Fibroblast of skin of scalp (primary cell): ENCODE measurements at places on chromosomes 3 and 15.

- no peak for DNase-seq
Observed at GRCh38 chr15:81194723-81195122, 2.0 kb upstream of the IL16 start.

GRCh38 chr3:195921334-195921791, 13.0 kb upstream of the TNK2 start:
- DNase-seq: peak; percentile 23

DNA sequence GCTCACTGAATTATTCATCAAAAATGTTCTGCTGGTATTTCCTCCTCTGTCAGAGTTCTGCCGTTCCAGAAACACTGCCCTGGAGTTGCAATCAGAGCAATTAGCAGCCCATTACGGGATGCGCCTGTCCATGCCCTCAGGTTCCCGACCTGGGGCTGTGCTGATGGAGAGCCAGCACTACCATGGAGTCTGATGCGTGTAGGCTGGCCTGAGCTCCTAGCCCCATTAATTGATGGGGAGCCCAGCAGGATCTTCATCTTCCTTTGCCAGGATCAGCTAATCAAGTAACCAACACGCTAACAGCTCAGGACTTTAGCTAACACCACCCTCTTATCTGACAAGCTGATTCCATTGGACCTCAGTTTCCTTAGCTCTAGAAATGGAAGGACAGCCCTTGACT, 164.2 kb downstream of the ABHD5 start:
- no peak for DNase-seq

DNA sequence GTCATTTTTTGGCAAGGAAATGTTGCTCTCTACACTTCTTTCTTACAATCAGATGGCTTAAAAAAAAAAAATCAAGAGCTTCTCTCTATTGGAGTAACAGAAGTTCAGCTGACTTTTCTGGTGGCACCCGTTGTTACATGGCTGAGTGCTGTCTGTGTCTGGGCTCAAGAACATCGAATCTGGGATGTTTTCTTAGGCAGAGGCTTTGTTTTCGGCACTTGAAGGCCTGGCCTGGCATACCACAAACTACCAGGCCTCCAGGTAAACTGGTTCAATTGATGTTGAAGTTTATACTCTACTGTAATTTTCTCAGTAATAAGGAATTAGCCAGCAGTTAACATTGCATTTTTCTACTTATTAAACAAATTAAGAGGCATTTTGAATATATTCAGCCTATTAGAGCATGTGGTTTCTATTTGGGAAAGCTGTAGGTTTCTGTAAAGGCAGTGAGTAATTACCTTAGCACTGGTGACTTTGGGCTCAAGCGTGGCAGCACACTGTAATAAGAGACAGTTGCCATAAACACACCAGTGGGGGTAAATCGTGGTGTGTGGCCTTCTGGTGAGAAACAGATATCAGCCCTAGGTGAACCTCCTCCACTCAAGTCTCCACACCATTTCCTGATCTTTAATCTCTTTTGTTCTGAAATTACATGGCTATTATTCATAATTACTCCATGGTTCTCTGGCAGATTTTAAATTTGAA, 544.7 kb downstream of the MECOM start:
- peak; percentile 30 for DNase-seq

- DNase-seq: no peak
Observed at GRCh38 chr3:194380326-194380725, 10.8 kb upstream of the LRRC15 start.

DNA sequence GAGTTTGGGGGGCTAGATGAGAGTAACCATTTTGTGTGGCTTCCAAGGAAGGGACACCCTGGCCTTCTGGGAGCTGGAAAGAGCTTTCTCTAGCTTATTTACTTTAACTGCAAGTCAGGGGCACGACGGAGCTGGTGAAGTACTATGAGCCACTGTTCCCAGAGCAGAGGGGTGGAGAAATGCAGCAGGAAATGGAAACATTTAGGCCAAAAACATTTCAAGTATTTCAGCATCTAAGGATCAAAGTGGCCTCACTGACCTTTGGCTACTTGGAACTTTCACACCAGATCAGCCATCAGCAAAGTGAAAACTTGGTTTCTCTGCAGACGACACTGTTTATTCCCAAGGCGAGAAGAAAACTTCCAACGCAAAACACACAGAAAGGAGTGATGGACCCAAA, 7.9 kb downstream of the DGKG start:
- no peak for DNase-seq

GRCh38 chr3:113912552-113913236, 35.1 kb upstream of the ZDHHC23 start:
- peak; percentile 38 for DNase-seq

DNA sequence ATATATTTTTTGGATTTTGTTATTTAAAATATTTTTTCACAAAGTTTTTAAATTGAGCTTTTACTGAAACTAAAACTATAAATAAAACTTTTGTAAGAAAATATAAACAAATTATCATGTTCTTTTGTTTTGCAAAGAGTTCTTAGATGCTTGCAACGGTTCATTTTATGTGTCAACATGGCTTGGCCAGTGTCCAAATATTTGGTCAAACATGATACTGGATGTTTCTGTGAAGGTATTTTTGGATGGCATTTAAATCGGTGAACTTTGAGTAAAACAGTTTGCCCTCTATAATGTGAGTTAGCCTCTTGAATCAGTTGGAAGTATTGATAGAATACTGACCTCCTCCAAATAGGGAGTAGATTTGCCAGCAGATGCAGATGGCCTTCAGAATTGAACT, 612.6 kb upstream of the NECTIN3 start:
- peak; percentile 18 for DNase-seq

DNA sequence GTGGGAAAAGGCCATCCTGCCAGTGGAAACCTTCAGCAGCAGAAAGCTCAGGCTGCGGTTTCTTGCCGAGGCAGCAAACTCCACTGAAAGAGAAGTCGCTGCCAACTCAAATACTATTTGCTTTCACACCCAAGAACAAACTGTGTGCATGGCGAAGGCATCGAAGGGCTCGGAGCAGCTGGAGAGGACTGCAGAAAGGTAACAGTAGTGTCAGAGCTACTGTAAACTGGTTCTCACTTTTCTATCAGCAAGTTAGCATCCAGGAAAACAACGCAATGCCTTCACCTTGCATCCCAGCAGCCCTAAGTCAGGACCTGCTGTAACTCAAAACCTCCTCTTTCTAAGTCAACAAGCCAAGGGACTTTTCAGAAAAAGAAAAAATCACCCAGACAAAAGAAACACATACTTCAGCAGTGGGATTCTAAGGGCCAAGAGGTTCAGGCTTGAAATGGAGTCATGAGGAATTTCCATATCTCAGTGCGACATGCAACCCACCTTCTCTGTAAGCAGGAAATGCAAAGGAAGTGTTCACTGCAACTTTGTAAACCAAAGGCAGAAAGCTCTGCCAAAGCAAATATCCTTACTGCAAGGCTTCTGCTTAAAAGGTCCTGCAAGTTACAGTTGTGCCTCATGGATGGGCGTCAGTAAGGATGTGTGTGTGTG, 193.5 kb downstream of the FOXP1 start:
- DNase-seq: peak; percentile 74

DNA sequence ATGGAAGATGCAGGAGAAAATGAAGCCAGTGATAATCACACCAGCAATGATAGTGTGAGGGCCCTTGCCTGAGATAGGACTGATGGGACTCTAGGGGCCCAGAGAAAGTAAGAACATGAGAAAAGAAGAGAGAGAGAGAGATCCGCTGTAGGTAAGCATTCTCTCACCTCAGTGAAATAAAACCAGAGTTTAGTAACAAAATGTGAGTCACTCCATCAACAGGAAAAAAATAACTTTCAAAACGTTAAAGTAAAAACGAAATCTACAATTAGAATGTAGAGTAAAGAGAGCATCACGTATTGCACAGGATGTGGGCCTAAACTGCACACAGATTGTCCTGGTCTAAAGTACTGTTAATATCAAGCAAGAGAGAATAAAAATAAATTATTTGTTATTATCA, 6.8 kb upstream of the PRSS50 start:
- DNase-seq: no peak

- DNase-seq: no peak
Observed at GRCh38 chr3:196967412-196968232, 1.0 kb downstream of the PIGZ start.

- DNase-seq: peak; percentile 96
Observed at GRCh38 chr15:32682569-32682968, 35.2 kb upstream of the GREM1 start.

DNA sequence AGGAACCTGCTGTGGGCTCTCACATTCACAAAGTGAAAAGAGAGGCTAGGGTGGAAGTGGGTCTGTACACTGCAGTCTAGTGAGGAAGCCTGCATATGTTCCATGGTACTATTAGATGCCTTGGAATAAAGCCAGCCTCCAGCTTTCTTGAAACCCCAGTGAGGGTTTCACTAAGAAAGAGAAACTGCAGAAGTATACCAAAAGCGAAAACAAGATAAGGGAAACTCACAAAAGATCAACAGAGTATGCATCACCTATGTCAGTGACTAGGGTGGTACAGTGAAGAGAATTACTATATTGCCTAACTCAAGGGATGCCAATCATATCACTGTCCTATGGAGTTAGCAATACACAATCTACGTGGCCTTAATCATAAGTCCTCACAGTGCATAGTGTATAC, 212.5 kb upstream of the GADL1 start:
- no peak for DNase-seq
